HT1080 (cell line): ENCODE measurements at places on chromosomes 12 and 14. TPM values are rescaled to one million over a fixed set of nuclear protein-coding genes. Genes with fewer than 3 reads are reported as not detected.

The OR4K14 gene
- total RNA-seq: not detected in 2 replicates

The DDX51 gene
- total RNA-seq: 10.5 and 11.8 TPM in 2 replicates

The SNRPF gene
- 28.3 and 44.5 TPM in 2 replicates for total RNA-seq

The PLEKHD1 gene
- total RNA-seq: not detected in 2 replicates

The KANSL2 gene
- 54.1 and 55.0 TPM in 2 replicates for total RNA-seq

The MON2 gene
- total RNA-seq: 9.5 and 10.5 TPM in 2 replicates
